ENCODE measurements at places on chromosomes 3 and 15.

- no peak for DNase-seq
Observed at GRCh38 chr15:76234337-76234889, 76.9 kb downstream of the ETFA start.

DNA sequence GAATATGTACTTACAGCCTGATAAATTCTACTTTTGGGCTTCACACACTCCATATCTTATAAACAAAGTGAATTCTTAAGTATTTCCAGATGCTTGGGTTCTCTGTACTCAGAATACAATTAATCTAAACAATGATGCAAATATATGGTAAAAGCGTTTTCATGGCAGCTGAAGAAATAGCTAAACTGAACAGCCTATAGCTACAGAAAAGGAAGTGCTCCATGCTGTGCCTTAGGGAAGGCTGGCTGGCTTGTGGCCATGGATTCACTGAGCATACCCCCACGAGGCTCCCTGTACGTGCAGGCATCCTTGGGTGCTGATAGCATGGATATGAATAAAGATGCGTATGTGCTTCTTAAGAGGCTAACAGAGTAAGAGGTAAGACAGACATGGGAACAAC, 264.0 kb downstream of the KLF13 start:
- DNase-seq: no peak

DNA sequence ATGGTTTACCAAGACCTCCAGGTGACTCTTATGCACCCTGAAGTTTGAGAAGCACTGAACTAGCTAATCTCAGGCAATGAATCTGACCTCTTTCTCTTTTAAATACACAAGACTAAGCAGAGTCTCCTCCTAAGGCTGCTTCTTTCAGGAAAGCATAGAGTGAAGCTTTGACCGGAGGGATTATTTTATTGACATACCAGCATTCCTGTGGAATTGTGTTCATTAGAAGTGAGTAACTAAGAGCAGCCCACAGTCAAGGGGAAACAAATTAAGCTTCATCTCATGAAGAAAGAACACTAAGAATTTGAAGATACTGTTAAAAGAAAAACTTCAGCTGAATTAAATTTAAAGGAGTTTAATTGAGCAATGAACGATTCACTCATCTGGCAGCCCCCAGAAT, 963.5 kb downstream of the NTRK3 start:
- no peak for DNase-seq

GRCh38 chr15:93454788-93455187, 365.8 kb upstream of the RGMA start:
- DNase-seq: no peak

DNA sequence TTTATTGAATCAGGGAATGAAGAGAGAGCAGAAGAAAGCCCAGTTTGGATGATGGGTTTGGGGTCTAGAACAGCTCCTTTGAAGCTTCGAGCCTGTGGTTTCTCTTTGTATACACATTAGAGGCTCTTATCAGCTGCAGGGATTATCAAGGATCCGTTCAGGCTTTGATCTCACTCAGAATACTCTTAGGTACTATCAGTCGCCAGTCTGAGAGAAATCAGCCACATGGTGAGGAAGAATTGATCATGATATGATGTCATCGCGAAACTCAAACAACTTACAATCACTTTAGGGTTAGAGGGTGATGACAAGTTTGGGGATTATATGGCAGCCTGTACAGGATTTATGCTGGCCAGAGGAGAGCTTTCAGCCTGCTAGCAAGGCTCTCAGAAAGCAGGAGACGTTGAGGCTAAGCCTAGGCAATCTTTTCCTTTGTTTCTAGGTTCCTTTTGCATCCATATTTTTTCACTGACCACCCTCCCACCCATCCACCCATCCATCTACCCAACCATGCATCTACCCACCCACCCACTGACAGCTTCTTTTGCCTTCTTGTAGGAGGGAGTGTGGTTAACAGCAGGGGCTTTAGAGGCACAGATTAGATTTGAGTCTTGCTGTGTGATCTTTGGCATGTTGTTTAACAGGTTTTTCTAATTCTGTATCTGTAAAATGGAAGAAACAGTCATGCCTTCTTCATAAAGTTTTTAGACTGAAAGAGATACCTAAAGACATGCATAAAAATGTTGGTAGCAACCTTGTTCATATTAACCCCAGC, 330.4 kb upstream of the LRRFIP2 start:
- DNase-seq: no peak

DNA sequence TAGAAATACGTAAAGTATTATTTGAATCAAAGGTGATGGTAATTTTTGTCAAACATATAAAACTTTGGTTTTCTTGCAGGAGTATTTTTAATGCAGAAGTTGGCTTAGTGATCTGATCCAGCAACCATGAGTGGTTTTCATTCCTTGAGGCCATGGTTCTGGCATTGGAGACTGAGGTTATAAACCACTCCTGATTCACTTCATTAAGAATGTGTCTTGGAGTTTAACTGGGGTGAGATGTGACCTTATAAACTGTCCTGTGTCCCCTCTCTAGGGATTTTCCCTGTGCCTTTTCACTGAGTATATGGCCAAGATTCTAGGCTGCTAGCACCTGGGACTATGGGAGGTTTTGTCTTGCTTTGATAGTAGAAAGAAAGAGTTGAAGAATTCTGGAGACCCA, 94.3 kb downstream of the RYR3 start:
- DNase-seq: peak; percentile 30

GRCh38 chr3:97940034-97940433, 32.2 kb downstream of the RIOX2 start:
- no peak for DNase-seq

DNA sequence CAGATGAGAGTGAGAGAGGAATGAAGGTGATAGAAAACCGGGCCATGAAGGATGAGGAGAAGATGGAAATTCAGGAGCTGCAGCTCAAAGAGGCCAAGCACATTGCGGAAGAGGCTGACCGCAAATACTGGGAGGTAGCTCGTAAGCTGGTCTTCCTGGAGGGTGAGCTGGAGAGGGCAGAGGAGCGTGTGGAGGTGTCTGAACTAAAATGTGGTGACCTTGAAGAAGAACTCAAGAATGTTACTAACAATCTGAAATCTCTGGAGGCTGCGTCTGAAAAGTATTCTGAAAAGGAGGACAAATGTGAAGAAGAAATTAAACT, 88.9 kb downstream of the EOMES start:
- no peak for DNase-seq

DNA sequence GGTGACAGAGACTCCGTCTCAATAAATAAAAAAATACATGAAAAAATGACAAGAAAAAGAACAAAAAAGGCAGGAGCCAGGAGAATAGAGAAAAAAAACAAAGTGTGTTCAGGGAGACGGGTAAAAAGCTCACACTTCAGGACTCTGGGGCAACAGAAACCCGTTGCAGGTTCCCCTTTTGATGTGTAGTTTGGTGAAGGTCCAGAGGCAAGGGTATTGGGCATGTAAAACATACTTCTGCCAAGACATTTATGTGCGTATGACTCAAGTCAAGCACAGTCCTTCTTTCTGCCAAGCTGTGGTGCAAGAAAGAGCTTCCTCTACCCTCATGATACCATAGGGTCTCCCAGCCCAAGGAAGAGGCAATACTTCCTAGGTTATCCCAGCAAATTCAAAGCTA, 33.4 kb upstream of the STRIT1 start:
- no peak for DNase-seq

DNA sequence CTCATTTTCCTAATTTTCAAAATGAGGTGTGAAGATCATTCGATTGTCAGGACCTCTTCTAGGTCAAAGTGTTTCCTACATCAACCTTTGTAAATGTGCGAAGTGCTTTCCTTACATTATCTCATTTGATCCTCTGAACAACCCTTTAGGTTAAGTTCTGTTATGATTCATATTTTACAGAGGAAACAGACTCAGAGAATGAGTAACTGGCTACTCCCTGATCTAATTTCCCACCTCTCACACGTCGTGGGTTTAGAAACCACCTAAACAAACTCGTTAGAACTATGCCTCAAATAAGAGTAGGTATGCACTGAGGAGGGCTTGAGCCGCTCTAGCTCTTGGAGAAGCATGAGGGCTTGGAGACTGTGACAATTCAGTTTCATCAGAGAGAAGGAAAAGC, 148.6 kb downstream of the CD47 start:
- DNase-seq: no peak

DNA sequence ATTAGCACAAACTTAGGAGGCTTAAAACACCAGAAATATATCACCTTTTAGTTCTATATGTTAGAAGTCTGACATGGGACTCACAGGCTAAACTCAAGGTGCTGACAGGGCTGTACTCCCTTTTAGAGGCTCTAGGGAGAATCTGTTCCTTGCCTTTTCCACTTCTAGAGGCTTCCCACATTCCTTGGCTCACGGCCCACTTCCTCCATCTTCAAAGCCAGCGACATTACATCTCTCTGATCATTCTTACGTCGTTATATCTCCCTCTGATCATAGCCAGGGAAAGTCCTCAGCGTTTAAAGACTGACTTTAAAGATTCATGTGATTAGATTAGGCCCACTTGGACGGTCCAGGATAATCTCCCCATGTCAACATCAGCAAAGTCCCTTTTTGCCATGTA, 166.3 kb downstream of the GREM1 start:
- DNase-seq: no peak

All from renal cortical epithelial cell (primary cell).